ENCODE measurements at places on chromosomes 4 and X.

- no peak for DNase-seq
Measured at GRCh38 chr4:108155373-108155772, 13.4 kb downstream of the LEF1 start.

DNA sequence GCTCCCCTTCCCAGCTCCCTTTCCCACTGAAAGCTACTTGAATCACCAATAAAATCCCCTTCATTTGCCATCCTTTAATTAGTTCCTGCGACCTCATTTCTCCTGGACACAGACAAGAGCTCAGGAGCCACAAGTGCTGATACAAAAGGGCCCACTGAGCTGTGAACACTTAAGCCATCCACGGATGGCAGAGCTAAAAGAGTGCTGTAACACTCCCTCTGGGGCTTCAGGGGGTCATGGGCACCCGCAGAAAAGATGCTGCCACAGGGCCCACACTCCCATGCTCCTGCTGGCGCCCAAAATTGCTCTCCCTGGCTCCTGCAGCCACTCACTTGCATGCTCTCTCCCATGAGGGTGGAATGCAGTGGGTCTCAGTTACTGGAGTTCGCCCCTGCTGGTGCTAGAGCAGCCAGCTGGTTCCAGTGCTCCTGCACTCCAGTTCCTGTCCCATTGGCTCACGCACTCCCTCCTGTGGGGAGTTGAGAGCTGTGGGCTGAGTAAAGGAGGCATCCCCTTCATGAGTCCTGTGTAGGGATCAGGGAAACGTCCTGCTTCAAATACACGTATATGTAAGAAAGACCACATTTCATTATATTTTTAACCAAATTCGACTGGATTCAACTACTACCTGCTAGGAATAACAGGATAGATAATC is 1291.0 kb downstream of the ARAP2 start:
- DNase-seq, result peak; percentile 21

DNA sequence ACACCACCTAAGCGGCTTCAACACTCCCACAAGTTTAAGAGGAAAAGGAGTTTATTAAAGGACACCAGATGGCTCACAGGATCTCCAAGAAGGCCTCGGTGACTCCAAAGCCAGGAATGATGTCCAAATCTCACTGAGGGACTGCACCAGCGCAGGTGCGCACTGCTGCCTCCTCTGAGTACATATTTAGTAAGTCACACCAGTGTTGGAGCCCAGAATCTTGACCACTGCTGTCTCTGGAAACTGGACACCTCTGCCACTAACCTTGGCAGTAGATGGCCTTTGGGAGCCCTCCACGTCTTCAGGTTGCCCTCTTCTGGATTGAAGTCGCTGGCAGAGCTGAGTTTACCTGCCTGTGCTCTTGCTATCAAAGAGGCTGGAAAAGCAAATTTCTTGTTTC is 10.1 kb upstream of the RS1 start:
- DNase-seq, result no peak

DNA sequence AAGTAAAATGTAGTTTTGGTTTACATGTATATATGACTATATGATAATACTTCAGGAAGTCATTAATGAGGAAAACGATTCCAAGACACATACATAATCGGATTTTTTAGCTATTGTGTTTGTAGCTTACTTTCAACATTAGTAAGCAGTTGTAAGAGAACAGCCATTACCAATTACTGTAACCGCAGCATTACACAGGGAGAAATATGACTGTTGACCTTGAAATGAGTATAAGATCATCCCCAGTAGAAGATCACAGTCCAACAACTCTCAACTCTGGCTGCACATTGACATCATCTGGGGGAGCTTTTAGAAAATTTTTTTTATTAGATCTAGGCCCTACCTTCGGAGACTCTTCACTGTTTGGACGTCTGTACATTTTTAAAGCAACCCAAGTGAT is 762.0 kb upstream of the MAGEB2 start:
- peak; percentile 6 for DNase-seq

- DNase-seq, result no peak
Measured at GRCh38 chr4:51851937-51852290, 9.0 kb downstream of the DCUN1D4 start.

DNA sequence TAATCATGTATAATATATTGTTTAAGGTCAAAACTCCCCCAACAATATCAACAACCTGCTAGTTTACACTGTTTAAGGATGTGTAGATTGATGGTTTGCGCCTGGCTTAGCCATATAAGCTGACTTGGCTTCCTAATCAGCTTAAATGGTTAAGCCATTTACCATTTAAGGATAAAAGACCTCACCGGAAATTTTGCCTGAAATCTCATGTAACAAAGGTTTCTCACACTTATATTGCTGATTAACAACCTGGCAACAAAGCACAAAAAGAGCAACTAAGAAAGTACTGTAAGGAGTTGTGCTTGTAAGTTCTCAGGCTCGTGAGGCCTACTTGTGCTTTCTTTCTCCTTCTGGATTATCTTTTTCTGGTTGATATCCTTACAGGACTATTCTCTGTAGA is 485.2 kb downstream of the GABRG1 start:
- peak; percentile 3 for DNase-seq

GRCh38 chr4:17523662-17524061 is 8.7 kb downstream of the CLRN2 start:
- no peak for DNase-seq

DNA sequence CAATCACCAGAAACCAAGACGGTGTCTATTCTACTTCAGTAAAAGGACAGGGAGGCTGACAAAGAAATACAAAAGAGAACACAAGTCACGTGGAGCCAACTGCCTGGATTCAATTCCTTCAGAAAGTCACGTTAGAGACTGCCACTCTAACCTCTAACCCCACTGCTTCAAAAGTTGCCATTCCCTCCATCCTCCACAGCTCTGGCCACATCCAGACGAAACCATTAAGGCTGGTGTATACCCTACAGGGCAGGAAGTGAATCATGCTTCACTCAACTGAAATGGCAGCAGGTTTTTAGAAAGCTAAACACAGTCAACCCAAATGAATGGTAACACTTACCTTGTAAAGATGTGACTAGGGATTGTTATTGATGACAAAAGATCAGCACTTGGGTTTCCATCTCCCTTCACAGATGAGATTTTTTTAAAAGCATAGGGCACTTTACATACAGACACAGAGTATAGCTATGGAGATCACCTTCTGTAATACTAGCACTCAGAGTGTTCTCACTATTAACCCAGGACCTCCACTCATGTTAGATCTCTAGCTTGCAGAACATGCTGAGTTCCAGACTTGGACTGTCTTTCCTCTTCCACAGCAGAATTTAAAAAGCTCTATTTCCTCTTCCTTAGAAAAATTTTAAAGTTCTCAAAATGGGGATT is 37.4 kb downstream of the MAML3 start:
- no peak for DNase-seq

- no peak for DNase-seq
Measured at GRCh38 chr4:47075919-47076318, 44.6 kb downstream of the GABRB1 start.

- DNase-seq, result no peak
Measured at GRCh38 chr4:158068068-158068467, 104.8 kb downstream of the GASK1B start.

DNA sequence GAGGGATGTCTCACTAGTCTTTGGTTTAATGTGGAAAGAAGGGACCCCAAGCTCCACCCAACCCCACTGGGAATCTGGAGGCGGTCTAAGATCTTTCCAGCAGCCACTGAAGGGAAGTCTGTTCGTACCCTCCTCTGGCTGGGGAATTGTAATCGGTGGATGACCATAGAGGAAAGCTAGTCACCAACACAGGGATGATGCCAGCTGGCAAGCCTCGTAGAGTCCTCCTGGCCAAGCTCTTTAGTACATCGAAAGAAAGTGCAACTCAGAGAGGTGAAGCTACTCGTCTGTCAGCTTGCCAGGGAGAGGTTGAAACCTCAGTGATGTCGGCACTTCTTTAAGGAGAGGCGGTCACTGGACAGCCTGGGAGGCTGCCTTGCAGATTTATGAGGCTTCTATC is 58.7 kb downstream of the MAMLD1 start:
- DNase-seq, result no peak

All from A673 (cell line).